ENCODE measurements at places on chromosomes 5 and 9.

DNA sequence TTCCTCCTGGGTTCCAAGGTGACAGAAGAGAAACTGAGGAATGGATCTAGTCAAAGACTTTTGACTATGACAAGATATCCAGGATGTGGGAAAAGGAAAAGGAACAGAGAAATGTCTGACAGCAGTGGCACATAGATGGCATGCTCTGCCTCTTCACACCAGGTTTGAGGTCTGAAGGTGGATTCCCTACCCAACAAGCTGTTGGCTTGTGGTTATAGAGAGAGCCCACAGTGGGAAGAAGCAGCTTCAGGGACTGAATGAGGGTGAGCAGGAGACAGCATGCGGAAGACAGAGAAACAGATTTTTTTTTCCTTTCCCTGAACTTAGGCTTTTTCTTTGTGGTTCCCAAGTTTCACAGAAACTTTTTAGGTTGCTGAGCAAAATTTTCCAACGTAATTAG is 20.6 kb downstream of the IFNW1 start:
- no peak for DNase-seq

DNA sequence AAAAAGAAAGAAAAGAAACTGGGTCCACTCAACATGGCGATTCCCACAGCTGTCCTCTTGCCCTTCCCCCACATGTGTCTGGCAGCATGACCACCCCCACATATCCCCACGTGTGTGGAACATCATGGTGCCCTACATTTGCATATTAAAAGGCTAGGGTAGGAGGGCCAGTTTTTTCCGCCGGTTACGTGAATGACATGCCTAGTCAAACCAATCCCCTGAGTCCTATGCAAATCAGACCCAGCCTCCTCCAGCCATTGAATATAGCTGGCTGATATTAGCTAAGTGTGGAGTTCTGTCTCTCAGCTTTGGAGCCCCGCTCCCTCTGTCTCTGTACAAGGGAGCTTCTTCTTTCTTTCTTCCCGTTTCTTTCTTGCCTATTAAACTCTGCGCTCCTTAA is 33.0 kb upstream of the CCDC112 start:
- no peak for DNase-seq

- DNase-seq = no peak
Observed at GRCh38 chr9:121349009-121349408, 21.0 kb downstream of the STOM start.

DNA sequence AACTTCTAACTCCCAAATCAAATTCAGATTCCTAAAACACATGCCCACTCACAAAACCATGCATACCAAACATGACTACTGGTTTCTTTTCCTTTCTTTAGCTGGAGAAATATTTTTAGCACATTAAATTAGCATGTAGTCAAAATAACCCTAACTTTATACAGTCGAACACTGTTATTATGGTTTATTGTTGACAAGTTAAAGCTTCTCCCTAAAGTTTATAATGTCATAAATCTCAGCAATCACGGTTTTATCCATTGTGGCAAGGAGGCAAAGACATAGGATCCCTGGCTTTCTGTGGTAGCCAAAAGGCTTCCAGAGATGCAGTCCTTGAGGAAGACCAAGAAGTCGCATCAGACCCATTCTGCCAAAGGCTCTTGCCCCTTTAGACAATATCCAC is 27.5 kb downstream of the ARL15 start:
- DNase-seq = no peak

DNA sequence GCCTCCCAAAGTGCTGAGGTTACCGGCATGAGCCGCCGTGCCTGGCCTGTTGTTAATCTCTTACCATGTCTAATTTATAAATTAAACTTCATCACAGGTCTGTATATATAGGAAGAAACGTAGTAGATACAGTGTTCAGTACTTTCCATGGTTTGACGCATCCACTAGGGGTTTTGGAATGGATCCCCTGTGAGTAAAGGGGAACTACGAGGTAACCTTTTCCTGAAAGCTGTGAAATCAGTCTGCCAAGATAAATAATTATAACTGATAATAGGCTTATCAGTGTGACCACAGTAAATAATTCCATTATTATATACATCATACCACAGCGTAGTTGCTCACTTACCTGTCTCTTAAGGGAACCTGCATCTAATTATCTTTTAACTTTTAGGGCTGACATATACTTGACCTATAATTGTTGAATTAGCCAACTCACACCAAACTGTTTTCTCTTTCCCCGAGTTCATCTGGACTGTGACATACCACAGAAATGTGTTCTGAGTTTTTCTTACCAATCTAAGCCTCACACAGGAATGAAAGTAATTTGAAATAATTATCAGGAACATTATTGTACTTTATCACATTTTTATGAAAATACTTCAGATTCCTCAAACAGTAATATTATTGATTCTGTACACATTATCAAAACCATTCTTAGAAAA is 42.9 kb downstream of the DAPK1 start:
- DNase-seq = no peak

DNA sequence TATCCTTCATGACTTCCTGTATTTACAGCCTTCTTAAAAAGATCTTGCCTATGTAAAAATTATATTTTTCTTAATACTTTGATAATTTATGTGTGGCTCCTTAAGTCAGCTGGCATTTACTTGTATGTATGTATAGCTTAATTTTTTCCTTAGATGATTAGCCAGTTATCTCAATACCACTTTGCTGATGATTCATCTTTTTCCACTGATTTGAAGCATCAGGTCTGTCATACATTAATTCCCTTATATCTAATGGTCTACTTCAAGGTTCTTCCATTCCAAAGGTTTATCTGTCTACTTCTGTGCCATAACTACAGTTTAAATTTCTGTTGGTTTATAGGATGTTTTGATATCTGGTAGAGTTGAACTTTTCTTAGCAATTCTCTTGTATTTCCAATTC is 44.9 kb upstream of the MTMR12 start:
- no peak for DNase-seq
